ENCODE measurements at places on chromosomes 4 and X. TPM values are rescaled to one million over a fixed set of nuclear protein-coding genes. Genes with fewer than 3 reads are reported as not detected.

Gene TRIM75
- not detected for polyA plus RNA-seq

DNA sequence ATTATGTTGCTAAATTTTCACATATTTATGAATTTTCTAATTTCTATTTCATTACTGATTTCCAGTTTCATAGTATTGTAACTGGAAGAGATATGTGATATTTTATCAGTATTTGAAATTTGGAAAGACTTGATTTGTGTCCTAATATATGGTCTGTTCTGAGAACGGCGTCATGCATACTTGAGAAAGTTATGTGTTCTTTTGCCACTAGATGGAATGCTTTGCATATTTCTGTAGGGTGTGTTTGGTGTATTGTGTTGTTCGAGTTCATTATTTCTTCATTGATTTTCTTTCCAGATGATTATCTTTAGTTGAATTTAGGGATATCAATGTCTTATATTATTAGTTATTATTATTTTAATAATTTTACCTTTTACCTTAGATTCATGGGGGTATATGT lies 110.6 kb upstream of the ITM2A start:
- DNase-seq = no peak

- DNase-seq = peak; percentile 95
Measured at GRCh38 chr4:87011340-87012034, 76.7 kb downstream of the AFF1 start.

- peak; percentile 33 for DNase-seq
Measured at GRCh38 chr4:15756361-15756861, 21.7 kb upstream of the CD38 start.

DNA sequence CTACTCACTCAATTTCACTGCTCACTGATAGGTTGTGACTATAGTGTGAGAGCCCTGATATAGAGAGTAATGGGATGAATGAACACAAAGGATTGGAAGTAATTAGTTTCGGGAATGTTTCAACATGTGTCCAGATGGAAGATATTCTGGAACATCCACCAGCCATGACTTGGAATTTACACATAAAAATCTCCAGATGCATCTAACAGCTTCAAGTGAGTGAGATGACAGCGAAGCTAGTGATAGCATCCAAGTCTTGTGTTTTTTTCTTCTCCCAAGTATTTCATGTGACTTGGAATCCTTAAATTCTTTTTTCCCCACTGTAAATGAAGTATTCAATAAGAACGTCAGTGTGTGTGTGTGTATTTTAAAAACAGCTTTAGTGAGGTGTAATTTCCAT lies 82.1 kb downstream of the CLDN34 start:
- DNase-seq = peak; percentile 2

DNA sequence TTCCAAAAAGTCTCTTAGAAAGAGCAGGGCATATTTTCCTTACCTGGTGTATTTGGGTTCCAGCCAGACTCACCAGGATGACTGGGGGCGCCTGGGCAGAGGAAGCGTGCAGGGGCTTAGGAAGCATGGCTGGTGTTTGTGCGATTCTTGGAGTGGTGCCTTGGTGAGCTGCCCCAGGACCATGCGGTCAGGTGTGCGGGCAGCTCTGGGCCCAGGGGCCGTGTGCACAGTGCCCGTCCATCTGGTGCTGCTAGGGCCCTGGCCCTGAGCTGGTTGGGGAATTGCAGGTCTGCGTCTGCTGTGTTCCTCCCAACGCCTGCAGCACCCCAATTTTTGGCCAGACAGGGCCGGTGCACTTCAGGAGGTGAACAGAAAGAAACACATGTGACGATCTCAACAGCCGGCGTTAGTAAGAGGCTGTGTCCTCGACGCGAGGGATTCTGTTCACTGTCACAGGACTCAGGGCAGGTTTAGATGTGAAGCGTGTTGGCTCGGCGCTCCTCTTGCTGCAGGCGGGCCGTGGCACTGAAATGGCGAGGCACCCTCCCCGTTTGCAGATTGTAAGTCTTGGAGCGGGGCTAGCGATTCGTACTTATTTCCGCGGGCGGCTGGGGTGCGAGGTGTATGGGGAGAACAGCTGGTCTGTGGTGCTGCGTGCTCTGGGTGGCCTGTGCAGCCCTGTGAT lies 15.2 kb downstream of the RGS12 start:
- no peak for DNase-seq

- DNase-seq = no peak
Measured at GRCh38 chr4:10696253-10696652, 11.7 kb upstream of the CLNK start.

DNA sequence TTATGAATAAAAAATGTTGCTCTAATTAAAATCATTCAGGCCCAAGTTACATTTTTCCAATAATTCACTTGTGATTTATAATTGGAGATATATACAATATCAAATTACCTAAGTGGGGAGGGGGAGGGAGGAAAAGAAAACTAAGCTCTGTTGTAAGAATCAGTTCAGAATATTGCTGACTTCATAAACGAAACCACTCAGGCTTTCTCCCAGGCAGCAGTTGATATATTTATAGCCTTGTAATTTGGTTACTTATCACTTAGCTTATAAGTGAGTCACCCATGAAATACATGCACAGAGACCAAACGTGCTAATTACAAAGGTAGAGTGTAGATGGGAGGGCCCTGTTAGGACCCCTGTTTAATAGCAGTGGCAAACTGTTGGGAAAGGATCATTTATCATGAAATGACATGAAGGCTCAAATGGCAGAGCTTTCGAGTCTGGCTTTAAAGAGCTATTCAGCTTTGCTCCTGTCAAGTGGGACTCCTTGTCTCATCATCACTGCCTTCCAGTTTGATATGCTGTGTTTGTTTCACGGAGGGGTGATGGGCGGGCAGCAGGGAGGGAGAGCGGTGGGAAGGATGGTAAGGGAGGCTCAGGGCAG lies 105.6 kb upstream of the PGRMC2 start:
- DNase-seq = peak; percentile 55

DNA sequence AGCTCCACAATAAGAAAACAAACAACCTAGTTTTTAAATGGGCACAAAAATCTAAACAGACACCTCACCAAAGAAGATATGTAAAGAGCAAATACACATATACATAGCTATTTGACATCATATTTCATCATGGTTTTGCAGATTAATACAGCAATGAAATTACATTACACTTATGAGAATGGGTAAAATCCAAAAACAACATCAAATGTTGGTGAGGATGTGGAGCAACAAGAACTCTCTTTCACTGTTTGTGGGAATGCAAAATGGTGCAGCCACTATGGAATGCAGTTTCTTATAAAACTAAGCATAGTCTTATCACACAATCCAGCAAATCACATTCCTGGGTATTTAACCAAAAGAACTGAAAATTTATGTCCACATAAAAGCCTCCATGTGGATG lies 25.0 kb downstream of the TLR6 start:
- DNase-seq = no peak

Gene RBM47
- polyA plus RNA-seq = 0.94 TPM

DNA sequence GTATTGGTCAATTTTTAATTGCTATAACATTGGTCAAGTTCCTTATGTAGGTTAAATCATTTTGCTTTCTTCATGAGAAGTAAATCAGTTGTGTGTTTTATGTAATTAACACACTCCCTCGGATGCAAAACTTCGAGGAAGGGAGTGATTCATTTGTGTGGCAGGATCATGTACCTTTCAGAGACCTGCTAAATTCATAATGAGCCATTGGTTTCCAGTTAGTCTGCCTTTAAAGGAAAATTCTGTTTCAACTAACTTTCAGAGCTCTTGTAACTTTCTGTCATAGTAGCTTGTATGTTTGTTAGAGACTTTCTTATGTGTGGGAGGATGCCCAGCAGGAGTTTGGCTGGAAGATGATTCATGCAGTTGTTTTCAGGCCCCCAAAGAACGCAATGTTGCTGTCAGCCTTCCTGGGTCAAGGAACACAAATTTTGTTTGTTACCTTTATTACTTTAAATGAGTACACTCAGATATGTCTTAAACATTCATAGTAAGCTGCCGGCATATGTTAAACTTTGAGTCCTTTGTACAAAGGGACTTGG lies 72.1 kb downstream of the GPR101 start:
- DNase-seq = peak; percentile 19

Gene MAGEB1
- not detected for polyA plus RNA-seq

GRCh38 chrX:48591255-48591791 lies 6.0 kb upstream of the WDR13 start:
- DNase-seq = peak; percentile 64

DNA sequence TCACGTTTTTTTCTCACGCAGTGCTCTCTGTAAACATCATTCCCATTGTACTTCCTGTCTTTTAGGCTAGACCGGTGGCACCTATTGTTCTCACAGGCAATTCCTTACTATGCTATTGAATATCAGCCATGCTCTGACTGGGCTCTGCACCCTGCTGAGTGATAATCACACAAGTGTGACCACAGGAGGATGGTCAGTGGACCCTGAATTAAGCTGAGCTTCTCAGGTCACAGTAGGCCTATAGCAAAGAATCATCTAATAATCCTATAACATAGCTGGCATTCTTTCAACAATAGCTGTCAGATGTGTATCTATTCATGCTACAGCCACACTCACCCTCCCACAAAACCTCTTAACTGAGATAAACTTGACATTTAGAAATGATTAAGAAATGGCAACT lies 2399.8 kb upstream of the TENM3 start:
- DNase-seq = no peak

Gene BLOC1S4
- 23.3 TPM for polyA plus RNA-seq

- DNase-seq = peak; percentile 4
Measured at GRCh38 chrX:121322159-121322558, 274.7 kb downstream of the GLUD2 start.

DNA sequence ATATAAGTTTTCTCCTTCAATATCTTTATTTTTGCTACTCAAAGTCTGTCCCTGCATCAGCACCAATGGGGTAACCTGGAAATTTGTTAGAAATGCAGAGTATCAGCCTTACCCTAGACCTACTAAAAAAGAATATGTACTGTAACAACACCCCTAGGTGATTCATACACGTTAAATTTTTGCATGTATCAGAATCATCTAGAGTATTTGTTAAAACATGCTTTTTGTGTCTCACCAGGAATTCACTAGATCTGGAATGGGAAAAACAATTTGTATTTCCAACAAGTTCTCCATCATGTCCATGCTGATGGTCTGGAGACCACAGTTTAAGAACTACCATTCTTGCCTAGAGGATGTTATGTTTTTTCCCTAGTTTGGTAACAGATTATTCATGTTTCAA lies 196.0 kb upstream of the EDNRA start:
- no peak for DNase-seq

- DNase-seq = no peak
Measured at GRCh38 chrX:133533249-133533648, 118.0 kb upstream of the GPC4 start.

- DNase-seq = no peak
Measured at GRCh38 chr4:184215709-184216328, 1.9 kb downstream of the ENPP6 start.

- peak; percentile 90 for DNase-seq
Measured at GRCh38 chr4:23945451-23946017, 55.7 kb upstream of the PPARGC1A start.

Gene DMP1
- polyA plus RNA-seq = not detected

DNA sequence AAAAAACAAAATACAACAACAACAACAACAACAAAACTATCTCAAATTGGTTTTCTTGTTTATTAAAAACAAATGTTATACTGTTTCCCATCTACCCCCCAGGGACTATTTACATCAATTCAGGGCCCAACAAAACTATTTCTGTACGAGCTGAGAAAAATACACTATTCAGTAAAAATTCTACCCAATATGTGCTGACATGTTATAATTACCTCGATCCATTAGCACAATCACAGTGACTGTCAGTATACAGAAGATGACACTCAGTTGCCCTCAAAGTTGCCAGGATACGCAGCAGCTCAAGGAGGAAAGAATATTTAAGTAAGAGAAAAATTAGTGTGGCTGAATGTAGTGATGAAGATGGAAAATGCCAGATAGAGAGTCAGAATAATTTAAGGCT lies 150.1 kb downstream of the COX18 start:
- DNase-seq = no peak

GRCh38 chr4:182874797-182875345 lies 42.3 kb downstream of the DCTD start:
- DNase-seq = no peak

Gene CLDN22
- polyA plus RNA-seq = not detected

Gene ADAM29
- not detected for polyA plus RNA-seq

Gene SPIN4
- 4.6 TPM for polyA plus RNA-seq

DNA sequence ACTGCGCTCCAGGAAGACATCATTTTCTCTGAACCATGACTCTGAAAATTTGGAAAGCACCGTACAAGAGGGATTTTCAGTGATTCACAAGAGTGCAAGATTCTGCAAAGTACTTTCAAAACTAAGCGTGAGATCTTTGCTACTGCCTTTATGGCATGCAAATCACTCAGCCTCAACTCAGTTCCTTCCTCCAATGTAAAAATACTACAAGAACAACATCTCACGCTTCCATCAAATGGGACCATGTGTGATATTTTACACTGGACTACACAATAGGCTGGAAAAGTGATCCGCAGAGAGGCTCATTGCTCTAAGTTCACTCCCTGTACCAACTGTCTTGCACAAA lies 674 bp upstream of the IL15 start:
- no peak for DNase-seq

Gene CLDN34
- polyA plus RNA-seq = not detected

Gene GLRA3
- polyA plus RNA-seq = not detected

DNA sequence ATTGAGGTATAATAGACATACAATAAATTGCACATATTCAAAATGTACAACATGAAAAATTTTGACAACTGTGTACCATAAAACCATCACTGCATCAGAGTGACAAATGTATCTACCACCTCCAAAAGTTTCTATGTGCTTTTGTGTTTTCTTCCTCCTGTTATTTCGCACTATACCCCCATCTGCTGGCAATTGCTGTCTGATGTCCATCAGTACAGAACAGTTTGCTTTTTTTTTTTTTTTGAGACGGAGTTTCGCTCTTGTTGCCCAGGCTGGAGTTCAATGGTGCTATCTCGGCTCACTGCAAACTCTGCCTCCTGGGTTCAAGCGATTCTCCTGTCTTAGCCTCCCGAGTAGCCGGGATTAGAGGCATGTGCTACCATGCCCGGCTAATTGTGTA lies 154.3 kb upstream of the GIMD1 start:
- peak; percentile 33 for DNase-seq

- DNase-seq = peak; percentile 46
Measured at GRCh38 chr4:164204434-164204833, 549.5 kb upstream of the SMIM31 start.

GRCh38 chrX:108221301-108221864 lies 129.8 kb downstream of the ATG4A start:
- no peak for DNase-seq

DNA sequence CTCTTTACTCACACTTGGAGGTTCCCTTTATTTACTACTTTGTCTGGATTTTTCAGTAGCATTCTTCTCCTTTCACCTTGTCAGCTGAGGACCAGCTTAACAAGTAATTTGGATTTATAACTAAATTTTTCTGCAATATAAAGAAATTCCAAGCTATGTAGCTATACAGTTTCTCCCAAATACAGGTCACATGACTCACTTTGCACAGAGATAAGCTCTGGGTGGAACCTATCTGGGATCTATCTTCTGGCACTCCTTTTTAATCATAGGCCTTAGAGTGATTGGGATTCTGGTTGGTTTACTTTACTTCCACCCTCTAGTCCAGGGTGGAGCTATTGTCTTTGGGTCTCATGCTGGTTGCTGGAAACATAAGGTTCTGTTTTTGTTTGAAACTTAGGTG lies 34.9 kb upstream of the STK26 start:
- DNase-seq = no peak

Gene GAGE13
- not detected for polyA plus RNA-seq

Gene CCNA2
- 33.7 TPM for polyA plus RNA-seq
